ENCODE measurements at places on chromosomes 13 and 19.

DNA sequence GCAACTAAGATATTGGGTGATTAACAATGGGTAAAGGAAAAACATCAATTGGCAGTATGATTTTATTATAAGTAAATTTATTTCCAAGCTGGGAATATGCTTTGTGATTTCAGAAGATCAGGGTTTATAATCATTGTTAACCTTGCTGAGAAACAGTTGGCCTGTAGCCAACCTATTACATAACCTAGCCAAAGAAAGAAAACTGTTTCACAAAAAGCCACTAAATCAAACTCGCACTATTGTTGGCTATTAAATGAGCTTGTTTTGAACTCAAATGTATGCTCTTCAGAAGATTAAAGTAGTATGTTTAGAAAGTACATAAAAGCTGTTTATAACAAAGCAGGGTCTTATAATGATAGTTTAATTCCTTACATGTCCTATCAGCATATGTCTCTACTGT, 151.7 kb downstream of the LHFPL6 start:
- peak; percentile 14 for DNase-seq

DNA sequence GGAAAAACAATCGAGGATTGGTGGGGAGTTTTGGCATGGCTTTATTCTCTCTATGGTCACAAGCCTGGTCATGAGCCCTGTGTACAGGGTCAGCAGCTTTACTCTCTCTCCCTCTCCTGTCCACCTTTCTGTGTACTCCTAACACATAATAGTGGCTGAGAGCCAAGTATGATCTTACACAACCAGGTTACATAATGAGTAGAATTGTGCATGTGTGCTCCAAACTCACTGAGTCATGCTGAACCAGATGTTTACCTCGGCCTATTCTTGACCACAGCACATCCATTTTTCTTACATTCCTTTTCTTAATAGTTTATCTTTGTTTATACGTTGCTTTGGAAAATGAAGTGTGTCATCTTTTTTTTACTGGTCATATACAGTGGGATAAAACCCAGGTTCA, 53.1 kb downstream of the ZNF254 start:
- peak; percentile 15 for DNase-seq

GRCh38 chr13:97896446-97896845, 57.0 kb upstream of the IPO5 start:
- DNase-seq = no peak

DNA sequence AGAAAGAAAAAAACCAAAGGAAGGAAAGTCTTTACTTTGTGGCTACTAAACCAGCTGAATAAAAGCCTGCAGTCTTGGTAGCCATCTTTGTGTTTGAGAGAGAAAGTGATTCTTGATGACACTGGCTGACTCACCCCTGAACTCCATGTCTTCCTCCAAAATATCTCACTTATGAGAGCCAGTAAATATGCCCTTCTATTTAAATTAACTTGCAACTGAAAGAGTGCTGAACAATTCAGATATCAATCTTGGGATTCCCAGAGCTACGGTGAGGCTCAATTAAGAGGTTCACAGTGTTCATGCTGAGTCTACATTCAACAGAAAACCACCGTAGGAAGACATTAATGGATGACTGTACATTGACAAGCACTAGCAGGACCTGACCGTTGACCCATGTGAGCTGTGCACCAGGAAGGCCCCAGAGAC, 57.9 kb downstream of the KCTD12 start:
- DNase-seq = peak; percentile 41

DNA sequence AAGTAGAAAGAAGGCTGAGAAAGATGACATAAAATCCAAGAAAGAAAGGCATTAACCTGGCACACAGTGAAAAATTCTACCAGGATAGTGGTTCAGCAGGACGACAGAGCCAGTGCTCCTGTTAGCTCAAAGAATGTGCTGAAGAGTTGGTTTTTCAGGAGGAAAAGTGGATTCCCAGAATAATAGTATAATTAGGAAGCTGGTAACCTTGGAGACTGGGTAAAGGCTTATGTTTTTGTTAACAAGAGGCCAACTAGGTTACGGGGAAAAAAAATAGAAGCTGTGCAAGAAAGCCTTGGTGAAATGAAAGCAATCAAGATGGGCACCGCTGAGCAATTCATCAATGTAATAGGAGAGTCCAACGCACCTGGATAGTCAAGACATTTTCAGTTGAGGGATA, 54.7 kb downstream of the SLC15A1 start:
- DNase-seq = no peak

GRCh38 chr19:46371371-46371901, 24.5 kb downstream of the PPP5C start:
- peak; percentile 42 for DNase-seq

DNA sequence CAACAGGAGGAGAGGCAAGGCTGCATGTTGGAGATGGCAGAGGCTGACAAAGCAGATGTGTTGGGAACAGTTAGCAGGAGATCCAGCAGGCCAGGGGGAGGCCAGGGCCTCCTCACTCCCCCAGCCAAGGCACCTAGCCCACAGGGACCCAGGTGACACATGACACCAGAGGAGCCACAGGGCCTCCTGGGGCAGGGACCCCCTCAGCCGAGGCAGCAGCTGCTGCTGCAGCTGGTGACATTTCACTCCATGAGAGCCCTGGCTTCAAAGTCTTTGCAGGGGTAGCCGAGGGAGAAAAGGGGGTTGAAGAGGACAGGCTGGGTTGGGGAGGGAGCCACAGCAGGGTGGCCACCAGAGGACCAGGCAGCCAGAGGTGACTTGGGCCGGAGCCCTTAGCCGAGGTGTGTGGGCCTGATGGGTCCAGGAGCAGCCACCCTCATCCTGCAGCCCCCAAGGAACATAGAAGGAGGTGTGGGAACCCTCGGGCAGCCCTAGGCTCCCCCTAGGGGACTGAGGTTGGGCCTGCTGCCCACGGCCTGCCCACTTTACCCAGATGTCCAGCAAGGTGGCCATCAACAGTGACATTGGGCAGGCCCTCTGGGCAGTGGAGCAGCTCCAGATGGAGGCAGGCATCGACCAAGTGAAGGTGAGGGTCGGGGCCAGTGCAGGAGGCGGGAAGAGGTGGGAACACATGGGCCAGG, at the start of gene GNG14:
TSS of gene GNG14 (plus strand) at position 503 of the 701 bp plus-strand sequence. CDS start at position 554, 51 bp downstream.
- no peak for DNase-seq

DNA sequence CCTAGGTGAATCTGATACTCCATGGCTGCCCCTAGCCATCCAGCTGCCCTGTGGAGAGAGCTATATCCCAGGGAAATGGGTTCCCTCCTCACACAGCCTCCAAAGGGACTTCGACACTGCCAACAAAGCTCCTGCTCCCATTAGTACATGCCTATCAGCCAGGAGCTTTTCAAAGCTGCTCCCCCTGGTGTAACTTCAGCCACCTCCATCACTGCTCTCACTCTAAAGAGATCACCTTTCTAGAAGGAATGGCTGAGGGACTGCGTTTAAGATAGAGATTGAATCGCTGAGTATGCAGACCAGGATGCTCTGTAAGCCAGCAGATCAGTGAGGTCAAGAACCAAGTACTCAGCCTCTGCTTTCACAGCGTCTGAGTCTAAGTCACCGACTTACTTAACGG, 213.7 kb downstream of the NALCN start:
- DNase-seq = no peak

DNA sequence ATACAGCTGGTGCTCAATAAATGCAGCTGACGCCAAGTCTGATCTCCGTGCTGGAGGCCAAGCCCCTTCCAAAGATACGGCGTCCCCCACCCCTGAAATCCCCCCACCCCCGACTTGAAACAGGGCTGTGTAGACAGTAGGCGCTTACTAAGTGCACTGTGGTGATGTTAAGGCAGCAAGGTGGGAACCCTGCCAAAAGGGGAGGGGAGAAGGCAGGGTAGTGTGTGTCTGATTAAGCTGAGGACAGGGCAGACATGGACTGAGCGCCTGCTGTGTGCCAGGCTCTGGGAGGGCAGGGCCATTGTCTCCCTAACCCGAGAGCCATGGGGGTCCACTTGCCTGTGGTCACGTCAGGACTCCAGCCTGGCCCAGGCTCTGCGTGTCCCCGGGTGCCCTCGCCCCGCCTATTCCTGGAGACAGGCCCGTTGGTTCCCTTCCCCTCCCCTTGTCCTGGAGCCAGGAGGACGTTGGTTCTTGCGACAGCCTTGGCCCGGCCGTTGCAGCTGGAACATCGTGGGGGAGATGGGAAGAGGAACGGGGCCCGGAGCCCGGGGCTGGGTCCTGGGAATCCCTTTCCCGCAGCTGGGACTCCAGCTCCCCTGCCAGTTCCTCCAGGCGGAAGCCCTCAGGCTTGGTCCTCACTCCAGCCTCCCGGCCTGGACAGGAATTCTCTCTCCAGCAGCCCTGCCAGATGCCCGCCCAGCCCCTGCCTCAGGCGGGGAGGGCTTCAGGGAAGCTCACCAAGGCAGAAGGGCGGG, 1.7 kb upstream of the ELANE start:
- DNase-seq = peak; percentile 74

DNA sequence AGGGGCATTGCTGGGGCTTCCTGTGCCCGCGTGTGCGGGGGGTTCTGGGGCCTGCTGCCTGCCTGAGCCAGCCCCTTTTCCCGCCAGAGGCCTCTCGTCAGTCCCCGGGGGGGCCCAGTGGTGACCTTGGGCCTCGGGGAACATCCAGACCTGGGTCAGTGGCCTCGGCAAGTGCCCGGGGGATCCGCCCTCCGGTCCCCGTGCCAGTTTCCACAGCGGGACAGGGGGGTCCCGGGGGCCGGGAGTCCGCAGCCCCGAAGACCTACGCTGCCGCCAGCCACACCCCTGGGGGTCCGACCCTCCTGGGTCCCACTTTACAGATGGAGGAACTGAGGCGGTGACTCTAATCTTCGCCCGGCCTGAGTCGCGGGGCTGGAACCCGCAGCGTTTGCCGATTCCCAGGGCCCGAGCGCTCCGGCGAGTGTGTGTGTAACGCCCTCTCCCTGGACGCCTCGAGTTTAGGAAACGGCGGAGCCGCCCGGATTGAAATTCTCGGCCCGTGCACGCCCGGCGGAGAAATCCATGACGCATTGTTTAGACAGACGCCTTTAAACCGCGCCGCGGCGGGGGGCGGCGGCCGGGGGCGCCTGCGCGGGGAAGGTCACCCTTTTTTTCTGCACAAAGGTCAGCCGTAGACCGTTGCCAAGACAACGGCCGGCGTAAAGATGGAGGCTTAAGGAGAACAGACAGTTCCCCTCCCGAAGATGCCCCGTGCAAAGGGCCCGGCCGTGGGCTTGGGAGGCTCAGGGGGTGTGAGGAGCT, 39.3 kb downstream of the EFNA2 start:
- peak; percentile 86 for DNase-seq

DNA sequence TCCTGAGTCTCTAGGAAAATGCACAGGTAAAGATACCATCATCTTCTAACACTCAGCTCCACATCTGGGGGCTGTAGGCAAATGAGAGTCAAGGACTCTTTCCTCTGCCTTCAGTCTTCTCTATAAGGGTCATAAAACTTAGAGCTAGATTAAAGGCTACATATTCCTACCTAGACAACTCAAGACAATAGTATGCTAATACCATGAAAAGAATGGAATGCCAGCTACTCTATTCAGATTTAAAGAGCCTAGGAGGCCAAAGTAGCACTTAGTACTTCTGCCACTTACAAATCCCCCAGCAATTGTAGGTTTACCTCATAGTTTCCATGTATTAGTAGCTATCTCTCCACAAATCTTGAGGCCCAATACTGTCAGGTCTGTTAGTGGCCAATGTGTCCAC, 453.0 kb downstream of the SLITRK5 start:
- no peak for DNase-seq

- DNase-seq = no peak
Observed at GRCh38 chr13:44263751-44264620, 109.6 kb upstream of the SERP2 start.

- DNase-seq = no peak
Observed at GRCh38 chr19:5003781-5004180, 34.9 kb downstream of the KDM4B start.

DNA sequence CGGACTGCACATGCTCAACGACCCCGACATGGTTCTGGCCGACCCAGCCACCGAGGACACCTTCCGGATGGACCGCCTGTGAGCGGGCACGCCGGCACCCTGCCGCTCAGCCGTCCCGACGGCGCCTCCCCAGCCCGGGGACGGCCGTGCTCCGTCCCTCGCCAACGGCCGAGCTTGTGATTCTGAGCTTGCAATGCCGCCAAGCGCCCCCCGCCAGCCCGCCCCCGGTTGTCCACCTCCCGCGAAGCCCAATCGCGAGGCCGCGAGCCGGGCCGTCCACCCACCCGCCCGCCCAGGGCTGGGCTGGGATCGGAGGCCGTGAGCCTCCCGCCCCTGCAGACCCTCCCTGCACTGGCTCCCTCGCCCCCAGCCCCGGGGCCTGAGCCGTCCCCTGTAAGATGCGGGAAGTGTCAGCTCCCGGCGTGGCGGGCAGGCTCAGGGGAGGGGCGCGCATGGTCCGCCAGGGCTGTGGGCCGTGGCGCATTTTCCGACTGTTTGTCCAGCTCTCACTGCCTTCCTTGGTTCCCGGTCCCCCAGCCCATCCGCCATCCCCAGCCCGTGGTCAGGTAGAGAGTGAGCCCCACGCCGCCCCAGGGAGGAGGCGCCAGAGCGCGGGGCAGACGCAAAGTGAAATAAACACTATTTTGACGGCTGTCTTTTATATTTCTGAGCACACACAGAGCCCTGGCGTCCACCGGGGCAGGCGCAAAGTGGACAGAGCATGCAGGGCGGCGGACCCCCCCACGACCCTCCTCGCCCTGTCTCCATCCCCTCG, 13.6 kb downstream of the COMP start:
- no peak for DNase-seq

DNA sequence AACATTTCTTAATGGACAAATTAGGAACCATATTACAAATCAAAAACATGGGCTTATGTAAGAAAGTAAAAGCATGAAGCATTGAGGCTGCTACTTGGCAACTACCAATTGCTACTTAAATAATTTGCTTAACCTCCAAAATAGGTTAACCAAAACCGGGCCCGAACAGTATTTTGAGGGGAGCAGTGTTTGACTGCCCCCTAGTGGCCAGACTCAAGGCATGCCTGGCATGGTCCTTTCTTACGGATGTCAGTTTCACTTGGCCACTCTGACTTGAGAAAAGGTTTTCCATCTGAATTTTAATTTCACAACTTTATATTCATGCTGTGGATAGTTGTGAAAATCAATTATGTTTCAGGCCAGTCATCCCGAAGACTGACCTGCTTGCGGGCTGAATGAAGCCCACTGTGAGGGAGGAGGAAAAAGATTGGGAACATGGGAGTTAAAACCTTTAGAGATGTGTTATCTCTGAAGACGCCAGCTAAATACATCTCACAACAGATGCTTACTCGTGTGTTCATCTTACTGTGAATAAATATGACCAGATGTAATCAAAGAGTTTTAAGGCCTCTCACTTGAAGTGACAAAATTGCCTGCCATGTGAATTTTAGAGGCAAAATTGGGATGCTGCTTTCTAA, 2.9 kb downstream of the RXFP2 start:
- peak; percentile 67 for DNase-seq
